ENCODE measurements at places on chromosomes 5 and 9.

- no peak for DNase-seq
Observed at GRCh38 chr9:110615498-110615897, 36.0 kb upstream of the SVEP1 start.

DNA sequence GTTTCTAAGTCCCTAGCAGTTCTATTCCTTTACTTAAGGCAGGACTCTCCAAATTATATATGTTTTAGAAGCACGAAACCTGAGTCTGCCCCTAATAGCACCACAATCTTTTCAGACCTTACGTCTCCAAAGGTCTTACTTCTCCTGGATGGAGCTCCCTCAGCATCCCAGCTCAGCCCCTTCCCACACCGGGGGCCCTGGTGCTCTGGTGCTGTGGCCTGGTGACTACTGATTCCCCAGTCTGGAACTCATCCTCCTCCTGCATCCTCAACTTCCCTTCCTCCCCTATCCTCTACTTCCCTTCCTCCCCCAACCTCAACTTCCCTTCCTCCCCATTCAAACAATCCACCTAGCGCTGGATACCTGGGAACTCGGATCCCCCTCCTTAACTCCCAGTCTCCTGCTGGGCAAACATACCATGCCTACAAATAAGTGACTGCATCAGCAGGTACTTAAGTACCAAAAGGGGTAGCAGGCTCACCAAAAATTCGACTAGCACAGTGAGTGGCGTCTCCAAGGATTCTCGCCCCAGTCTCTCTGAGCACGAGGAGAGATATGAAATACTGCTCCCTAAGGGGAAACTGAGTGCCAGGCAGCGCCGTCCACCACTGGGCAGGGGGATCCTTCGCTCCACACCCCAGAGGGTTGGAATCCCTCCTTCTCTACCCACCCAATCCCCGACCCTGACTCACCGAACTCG lies 831 bp downstream of the IGFBPL1 start:
- no peak for DNase-seq

- DNase-seq, result no peak
Observed at GRCh38 chr9:97907632-97908031, 14.7 kb downstream of the TRMO start.

DNA sequence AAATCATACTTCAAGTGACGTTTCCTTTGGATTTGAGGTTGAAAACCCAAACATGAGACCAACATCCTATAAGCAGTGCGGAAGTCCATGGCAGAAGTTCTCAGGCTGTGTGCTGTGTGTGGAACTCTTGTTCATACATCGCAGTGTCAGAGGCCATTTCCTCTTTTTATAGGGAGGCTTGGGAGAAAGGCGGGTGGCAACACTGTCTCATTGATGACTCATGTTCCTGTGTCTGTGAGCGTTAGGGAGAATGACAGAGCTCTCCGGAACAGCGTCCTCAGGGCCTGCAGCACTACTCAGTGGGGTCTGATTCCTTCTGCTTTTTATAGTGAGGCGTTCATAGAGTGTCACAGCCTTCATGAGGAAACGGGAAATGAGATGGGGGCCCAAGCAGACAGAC lies 98.8 kb upstream of the BASP1 start:
- peak; percentile 7 for DNase-seq

- DNase-seq, result no peak
Observed at GRCh38 chr9:8779478-8779877, 979.9 kb upstream of the DMAC1 start.
